RWPE2 (cell line): ENCODE measurements at places on chromosomes 12 and 14.

- no peak for DNase-seq
These were observed 10.9 kb upstream of the GPR162 start for GRCh38 chr12:6810758-6811157.

DNA sequence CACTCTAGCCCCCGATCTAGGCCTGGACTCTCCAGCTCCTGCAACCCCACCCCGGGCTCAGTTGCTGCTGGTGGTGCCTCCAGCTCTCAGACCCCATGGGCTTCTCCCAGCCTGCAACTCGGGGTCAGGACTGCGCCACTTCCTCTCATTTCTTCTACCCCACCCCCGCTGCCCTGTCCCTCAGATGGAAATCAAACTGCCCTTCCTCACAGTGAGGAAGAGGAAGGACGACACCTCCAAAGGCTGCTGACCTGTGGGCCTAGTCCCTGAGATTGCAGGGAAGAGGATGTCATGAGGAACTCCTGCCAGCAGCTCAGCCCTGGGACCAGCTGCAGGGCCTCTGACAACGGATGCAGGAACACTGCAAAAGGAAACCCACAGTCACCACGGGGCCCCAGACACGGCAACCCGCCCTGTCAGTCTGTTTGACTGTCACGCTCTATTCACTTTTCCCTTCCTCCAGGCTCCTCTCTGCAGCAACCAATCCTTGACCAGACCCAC, 29.3 kb upstream of the PNMA1 start:
- DNase-seq = no peak

DNA sequence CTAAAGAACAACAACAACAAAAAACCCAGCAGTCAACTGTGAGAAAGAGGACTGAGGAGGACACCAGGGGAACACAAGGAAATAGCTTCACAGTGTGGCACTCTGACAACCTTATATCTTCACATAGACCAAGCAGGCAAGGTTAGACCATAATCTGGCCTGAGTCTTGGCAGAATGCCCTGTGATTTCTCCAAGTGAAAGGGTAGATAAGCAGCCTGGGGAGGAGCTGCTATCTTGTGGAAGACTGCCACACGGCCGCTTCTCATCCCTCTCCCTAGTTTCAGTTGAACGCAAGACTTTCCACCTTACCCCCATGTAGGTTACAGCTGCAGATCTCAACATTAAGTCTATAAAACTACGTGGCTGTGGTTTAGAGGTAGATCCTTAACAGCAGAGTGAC, 3.7 kb downstream of the SLC25A21 start:
- DNase-seq = no peak

DNA sequence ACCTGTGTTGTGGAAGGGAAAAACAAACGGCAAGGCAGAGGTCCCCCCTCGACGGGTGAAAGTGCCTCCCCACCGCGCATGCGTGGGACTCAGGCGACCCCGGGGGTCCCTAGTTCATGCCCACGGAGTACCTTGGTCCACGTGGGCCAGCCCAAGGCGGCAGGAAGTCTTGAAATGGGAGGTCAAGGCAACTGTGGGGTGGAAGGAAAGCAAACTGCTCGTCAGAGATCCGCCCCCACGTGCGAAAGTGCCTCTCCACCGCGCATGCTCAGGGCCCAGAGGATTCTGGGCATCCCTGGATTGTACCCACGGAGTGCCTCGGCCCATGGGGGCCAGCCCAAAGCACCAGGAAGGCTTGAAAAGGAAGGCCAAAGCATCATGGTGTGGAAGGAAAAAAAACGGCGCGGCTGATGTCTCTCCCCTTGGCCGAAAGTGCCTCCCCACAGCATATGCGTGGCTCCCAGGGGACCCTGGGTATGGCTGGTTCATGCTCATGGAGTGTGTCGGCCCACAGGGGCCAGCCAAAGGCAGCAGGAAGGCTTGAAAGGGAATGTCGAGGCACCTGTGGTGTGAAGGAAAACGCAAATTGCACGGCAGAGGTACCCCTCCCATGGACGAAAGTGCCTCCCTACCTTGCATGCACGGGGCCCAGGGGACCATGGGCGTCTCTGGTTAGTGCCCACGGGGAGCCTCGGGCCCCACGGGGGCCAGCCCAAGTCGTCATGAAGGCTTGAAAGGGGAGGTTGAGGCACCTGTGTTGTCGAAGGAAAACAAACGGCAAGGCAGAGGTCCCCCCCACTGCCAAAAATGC, 369.7 kb downstream of the ALG10 start:
- peak; percentile 20 for DNase-seq

- no peak for DNase-seq
These were observed 68.0 kb downstream of the CCDC88C start for GRCh38 chr14:91349481-91350074.

DNA sequence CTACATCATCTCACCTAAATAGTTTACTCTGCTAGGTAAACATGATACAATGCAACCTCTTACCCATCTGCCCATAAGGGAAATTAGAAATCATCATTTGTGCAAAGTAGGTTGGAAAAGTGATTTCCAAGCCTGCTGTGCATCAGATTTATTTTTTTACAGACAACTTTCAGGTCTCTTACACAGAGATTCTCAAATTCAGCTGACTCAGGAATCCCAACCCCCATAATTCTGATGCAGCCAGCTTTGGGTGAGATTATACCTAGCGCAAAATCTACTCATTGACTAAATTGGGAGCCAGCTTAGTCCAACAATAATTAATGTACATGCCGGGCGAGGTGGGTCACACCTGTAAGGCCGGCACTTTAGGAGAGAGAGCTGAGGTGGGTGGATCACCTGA, 8.5 kb downstream of the SLC2A3 start:
- DNase-seq = no peak

DNA sequence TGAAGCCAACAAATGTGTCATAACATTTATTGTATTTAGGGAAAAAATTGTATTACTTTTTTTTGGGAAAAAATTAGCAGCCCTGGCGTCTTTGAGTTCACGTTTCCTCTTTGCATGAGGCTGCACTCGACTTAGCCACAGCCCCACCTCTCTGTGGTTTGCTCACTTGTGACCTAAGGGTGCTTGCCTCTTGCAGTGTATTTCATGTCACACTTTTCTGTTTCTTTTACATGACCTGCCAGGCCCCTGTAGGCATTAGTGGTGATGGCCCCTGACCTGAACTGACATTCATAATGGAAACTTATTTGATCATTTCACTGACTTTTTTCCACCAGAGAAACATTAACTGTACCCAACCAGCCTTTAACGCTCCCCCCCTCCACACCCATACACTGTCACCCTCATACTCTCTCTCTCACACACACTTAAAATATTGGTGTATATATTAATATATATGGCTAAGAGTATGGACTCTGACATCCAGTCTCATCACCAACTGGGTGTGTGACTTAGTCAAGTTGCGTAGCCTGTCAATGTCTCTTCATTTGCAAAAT, 122.9 kb downstream of the PRKCH start:
- DNase-seq = no peak

- no peak for DNase-seq
These were observed 29.1 kb downstream of the SYNE2 start for GRCh38 chr14:63881926-63882325.
